Ureter (tissue), 1 donor: ENCODE measurements at places on chromosomes 1 and 21. TPM values are rescaled to one million over a fixed set of nuclear protein-coding genes. Genes with fewer than 3 reads are reported as not detected.

- DNase-seq: no peak
Observed at GRCh38 chr1:44072821-44073220, 41.6 kb upstream of the SLC6A9 start.

Gene WDTC1
- total RNA-seq: 30.3 TPM

GRCh38 chr1:44464361-44464760 is 59.3 kb downstream of the RNF220 start:
- no peak for DNase-seq

GRCh38 chr1:224087286-224087794 is 26.6 kb upstream of the FBXO28 start:
- no peak for DNase-seq

- DNase-seq: no peak
Observed at GRCh38 chr1:2451741-2452140, 24.3 kb upstream of the PLCH2 start.

Gene AK4
- 51.9 TPM for total RNA-seq

DNA sequence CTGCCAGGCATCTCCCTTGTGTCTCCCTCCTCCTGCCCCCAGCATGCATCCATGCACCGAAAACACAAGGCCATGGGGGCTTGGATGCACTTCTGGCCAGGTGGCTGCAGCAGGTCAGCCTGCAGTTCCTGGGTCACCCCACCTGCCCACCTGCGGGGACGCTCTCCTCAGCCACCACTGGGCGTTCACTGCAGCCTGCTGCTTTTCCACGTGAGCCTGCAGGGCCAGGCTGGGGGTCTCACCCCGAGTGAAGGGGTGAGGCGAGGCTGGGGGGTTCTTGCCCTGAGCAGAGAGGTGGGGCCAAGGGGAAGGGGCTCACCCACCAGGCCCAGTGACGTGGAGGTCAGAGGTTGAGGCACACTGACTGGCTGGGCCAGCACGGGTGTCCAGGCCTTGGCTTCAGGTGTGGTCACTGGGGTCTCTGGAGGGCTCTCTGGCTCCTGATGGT is 64.6 kb downstream of the WNT9A start:
- peak; percentile 39 for DNase-seq

Gene PRR9
- total RNA-seq: not detected

Gene COL8A2
- total RNA-seq: 8.0 TPM

Gene FAM76A
- 17.5 TPM for total RNA-seq

DNA sequence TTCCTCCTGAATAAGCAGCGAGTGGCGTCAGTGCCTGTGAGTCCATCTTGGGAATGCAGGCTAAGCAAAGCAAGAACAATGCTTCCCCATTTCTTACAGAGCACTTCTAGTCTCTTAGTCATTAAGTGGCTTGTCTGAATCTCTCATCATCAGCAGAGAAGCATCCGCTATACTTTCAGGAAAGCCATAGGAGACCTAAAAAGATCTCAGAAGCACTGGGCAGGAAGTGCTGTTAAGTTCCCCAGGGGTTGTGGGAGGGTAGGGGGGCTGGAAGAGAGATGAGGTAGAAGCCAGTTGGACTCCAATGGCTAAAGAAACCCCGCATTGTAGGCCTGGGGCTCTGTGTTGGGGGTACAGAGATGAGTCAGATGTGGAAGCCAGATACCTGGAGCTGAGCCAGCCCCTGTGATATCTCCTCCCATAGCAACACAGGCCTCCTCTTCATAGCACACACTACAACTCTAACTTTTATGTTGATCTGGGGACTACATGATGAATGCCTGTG is 44.9 kb downstream of the SYT6 start:
- no peak for DNase-seq

- no peak for DNase-seq
Observed at GRCh38 chr1:83905315-83905907, 93.5 kb downstream of the TTLL7 start.
